ENCODE measurements at places on chromosomes 7 and 10.

- peak; percentile 13 for DNase-seq
These were observed 74.8 kb upstream of the GPR37 start for GRCh38 chr7:124840435-124840834.

DNA sequence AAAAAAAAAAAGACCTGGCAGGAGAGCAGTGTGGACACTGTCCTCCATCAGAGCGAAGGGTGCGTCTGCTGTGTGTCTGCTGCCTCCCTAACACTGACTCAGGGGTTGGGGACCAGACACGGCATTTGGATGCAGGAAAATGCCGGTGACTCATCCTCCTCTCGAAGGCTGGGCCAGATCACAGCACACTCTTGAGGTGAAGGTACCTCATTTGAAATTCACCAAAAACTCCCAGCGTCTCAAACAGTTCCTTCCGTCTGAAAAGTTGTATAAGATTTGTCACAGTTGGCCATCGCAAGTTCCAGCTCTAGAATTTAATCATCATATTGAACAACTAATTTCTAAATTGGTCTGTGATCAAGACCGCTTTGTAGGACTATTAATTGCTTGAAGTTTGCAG, 118.1 kb upstream of the LYZL2 start:
- peak; percentile 40 for DNase-seq

- no peak for DNase-seq
These were observed 4.5 kb upstream of the DGKI start for GRCh38 chr7:137850972-137851945.

GRCh38 chr10:61042533-61042932, 98.5 kb upstream of the RHOBTB1 start:
- no peak for DNase-seq

GRCh38 chr7:5428478-5429252, 5.0 kb upstream of the TNRC18 start:
- peak; percentile 76 for DNase-seq

DNA sequence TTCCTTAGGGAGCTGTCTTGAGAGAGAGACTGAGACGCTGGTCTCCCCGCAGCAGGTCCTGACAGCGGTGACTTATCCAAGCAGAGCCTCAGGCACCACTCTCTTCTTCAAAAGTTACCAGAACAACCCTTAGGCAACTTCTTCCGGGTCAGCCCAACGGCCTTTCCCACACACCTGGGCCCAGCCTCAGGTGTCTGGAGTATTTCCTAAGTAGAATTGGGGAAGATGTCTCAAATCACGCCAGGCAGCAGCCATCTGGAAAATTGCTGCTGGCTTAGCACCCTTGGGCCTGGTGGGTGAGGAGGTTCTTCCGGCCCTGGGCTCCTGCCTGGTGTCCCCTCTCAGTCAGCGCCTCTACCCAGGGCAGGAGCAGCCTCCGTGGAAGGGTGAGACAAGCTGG, 80.4 kb upstream of the ANLN start:
- no peak for DNase-seq

GRCh38 chr10:110074758-110075671, 67.2 kb downstream of the ADD3 start:
- DNase-seq: no peak

DNA sequence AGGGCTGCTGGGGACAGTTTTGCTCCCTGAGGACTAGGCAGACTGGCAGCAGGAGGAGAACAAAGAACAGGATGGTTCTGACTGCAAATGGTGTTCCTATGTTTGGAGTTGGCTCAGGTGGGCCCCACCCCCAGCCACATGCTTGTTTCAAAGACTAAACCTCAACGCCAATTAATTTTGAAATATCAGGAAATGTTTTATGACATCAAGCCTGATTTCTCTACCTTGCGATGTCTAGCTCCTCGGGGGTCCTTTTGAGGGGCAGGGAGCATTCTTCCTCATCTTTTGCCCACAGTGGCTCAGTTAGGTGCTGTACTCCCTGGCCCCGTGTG, 4.1 kb upstream of the MYH16 start:
- no peak for DNase-seq

- DNase-seq: no peak
These were observed 24.0 kb upstream of the CSGALNACT2 start for GRCh38 chr10:43114088-43114742.

DNA sequence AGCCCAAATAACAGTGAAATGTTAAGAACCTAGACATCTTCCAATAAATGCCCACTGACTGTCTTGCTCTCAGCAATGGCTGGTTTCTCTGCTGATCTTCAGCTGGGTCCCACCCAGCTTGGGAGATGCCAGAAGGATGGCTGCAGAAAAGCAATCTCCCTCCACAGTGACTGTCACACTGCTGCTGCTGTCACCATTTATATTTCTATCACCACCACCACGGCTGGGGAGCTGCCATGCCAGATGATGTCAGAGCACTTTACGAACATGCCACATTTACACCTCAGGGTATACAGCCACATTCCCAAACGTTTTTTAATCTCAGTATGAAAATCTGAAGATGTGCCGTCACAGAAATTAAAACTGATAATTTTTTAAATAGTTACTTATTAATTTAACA, 29.8 kb upstream of the FRMD4A start:
- DNase-seq: no peak

GRCh38 chr7:15820319-15820718, 133.8 kb upstream of the MEOX2 start:
- DNase-seq: peak; percentile 52

DNA sequence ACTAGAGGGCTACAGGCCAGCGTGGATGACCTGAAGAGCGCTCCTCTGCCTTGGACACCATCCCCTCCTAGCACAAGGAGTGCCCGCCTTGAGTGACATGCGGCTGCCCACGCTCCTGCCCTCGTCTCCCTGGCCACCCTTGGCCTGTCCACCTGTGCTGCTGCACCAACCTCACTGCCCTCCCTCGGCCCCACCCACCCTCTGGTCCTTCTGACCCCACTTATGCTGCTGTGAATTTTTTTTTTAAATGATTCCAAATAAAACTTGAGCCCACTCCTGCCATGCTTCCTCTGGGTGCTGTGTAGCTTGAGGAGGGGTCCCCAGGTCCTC, 4.5 kb downstream of the SNCG start:
- no peak for DNase-seq

- DNase-seq: no peak
These were observed 92.0 kb upstream of the GDF10 start for GRCh38 chr10:47207894-47208469.

DNA sequence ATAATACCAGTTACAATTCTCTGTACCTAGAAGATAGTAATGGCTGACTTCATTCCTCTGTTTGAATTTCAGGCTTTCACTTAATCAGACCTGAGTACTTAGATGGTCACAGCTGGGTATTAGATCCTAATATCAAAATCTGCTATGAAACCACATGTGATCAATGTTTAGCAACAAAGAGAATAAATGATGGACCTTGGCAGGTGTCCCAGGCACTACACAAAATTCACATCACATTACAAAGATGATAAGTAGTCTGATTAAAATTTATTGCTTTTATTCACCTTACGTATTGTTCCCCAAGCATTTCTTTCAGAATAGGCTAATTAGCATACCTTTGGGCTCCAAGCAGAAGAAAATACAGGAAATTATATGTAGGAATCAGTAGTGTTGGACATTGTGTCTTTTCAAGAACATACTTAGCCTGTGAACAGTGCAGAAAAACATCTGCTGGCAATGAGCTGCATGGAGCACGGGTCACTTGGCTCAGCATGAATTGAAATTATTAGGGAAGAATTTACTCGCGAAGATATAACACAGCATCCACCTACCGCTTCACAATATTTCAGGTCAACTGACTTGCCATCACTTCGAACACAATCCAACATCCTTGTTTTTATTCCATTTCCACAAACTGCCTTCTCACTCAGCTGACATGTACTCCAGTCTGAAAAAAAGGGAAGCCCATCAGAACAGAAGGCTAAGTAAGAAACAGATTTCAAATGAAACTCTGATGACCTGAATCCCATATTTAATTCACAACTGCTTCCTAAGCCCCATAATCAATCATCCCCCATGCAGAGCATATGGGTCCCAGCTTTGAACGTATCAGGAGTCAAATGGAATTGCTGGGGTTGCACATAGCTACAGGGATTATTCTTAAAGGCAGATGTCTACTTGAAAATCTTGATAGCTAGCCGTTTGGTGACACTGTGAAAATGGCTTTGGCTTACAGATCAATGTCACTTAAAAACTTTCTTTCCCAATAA, 421.0 kb downstream of the THSD7A start:
- DNase-seq: no peak

Data from common myeloid progenitor, CD34-positive (primary cell).